ENCODE measurements at places on chromosomes 5 and 9.

DNA sequence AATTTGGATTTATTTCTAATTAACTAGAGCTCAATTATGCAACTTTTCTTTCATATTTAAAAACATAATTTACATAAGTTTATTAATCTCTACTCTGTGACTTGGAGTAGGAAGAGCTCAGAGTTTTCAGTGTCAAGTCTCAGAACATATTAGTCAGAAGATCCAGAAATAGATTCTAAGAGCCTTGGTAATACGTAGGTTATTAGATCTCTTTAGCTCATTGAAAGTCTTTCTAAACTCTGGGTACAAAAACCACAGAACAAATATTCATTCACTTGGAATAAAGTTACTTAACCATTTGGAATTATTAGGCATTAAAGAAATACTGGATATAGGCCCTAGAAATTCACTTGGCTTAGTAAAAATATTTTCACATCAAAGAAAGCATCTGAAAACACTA lies 26.3 kb upstream of the ISCA1 start:
- no peak for DNase-seq

GRCh38 chr5:18876565-18876964 lies 1111.4 kb downstream of the CDH18 start:
- DNase-seq, result no peak

DNA sequence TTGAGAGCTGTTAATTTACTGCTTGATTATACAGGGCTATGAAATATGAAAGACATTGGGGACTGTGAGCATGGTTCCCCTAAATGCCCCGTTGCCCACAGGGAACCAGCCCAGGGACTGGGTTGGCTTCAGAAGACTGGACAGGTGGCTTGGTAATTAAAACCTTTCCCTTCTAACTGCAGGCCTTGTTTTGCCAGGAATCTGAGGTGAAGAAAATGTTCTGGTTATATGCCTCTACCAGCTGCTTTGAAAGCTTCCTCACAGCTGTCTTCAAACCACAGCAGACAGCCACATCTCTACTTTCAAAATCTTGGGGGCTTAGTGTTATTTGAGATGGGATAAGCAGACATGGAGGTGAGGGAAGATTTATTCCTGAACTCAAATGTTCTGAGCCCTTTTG lies 153.3 kb upstream of the SPRY4 start:
- DNase-seq, result no peak

DNA sequence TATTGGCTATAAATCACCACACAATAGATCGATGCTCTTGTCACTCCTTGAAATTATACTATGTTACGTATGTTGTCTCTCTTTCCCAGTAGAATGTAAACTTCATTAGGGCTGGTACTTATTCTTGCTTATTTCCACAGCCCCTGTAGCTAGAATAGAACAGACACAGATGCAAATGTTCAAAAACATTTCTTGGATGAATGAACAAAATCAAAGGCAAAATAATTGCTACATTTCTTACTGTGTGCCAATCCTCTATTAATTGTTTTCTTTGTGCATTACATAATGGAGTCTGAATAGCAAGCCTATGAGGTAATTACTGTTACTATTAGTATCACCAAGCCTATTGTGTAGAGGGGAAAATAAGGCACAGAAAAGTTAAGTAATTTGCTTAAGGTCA lies 725 bp upstream of the OR13C2 start:
- DNase-seq, result no peak

- DNase-seq, result no peak
Measured at GRCh38 chr9:110282018-110282738, 25.9 kb upstream of the TXN start.

DNA sequence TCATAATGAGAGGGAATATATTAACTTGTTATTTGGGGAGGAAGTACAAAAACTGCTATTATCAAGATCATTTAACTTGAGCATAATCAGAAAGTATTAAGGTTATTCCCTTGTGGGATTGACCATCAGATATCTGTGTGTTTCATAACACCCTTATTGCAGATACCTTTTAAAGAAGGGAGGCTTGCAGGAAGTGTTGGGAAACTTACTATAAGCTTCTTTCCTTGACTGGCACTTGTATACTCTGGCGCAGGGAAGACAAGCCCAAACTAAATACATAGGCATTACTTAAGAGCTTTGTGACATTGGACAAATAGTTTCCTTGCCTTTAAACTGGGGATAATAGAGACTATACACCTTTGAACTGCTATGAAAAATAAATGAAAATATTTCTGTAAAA lies 50.9 kb downstream of the PIK3R1 start:
- no peak for DNase-seq

DNA sequence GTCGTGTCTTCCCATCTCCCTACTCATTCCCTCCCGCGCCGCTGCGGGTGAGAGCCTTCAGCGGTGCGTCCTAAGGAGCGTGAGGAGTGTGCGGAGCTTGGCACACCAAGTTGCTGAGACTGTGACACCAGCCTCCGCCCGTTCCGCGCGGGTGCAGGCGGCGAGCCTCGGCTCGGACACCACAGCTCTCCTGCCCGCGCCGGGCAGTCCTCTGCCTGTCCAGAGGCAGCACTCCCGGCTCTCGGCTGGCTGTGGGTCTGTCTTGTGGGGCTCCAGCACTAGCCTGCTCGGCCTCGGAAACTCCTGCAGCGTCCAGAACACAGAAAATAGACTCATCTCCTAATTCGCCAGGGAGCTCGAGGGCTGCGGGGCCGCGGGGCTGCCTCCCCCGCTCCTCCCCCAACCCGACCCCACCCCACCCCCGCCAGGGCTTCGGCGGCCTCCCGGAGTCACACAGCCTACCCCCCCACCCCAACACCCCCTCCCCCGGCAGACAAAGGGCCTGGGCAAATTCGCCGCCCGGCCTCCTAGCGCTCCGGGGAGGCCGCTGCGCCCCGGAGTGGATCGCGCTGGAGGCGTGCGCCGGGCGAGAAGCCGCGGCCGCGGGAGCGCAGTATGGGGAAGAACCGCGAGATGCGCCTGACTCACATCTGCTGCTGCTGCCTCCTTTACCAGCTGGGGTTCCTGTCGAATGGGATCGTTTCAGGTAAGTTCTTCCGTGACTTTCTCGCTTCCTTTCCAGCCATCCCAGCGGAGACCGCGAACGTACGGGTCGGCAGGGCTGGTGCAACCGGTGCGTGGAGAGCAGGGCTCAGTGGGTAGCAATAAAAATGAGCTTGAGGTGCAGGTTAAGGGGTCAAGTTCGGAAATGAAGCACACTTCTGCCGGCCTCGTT lies at the start of gene ADAMTS19:
Gene ADAMTS19, plus strand, starts transcription at position 522 of the 895 bp plus-strand sequence. Its CDS starts 94 bp downstream, at position 616.
- DNase-seq, result peak; percentile 39

- peak; percentile 89 for DNase-seq
Measured at GRCh38 chr5:176784218-176785165, 25.9 kb upstream of the UNC5A start.

DNA sequence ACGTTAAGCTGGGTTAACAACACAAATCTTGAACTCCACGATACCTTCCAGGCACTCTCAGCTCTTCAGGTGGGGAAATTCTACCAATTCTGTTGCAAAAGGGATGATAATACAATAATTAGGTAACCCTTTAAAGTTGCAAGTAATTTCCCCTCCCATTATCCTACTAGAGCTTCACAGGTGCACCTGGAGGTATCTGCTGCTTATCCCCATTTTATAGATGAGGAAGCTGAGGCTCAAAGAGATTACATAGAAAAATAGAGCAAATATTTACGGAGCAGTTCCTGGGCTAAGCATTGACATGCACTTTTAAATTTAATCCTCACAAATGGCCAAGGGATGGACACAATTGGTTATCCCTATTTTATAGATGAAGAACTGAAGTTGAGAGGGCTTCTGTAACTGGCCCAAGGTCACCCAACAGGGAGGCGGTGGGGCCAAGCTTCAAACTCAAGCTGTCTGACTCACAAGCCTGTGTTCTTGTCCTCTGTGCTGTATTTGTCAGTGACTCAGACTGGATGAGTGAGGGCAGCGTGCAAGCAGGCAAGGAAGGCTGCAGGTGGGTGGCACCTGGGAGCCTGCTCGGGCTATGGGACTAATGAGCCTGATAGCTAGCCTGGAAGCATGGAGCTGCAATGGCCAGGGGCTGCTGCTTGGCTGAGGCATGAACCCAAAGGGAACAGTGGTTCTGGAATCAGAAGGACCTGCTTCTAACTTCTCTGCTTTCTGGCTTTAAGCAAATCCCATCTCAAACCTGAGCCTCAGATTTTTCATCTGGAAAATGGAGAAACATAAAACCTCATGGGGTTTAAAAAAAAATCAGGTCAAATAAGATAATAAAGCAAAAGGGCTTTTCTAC lies 105.5 kb downstream of the PDE6A start:
- DNase-seq, result peak; percentile 76

Measured in HT1080 (cell line).